Bladder microvascular endothelial cell (primary cell): ENCODE measurements at places on chromosomes 1 and 21. TPM values are rescaled to one million over a fixed set of nuclear protein-coding genes. Genes with fewer than 3 reads are reported as not detected.

HSD3B1 gene
- total RNA-seq = not detected in 2 replicates

RORC gene
- not detected in 2 replicates for total RNA-seq

SIKE1 gene
- 40.2 and 62.7 TPM in 2 replicates for total RNA-seq

SUSD4 gene
- 0.13 TPM in 1 of 2 replicates, not detected in the other for total RNA-seq

ADAMTS4 gene
- total RNA-seq = 9.7 and 9.9 TPM in 2 replicates
